ENCODE measurements at places on chromosomes 3 and 15.

- H3K36me3 ChIP-seq = no peaks in the 10 kb centered on the region
- H3K27me3 ChIP-seq = no peaks in the 10 kb centered on the region
- DNase-seq = peak; percentile 79
- no peak overlapping the region for H3K27ac ChIP-seq
- H3K4me3 ChIP-seq = no peak overlapping the region
Observed at GRCh38 chr3:150925751-150926201, 20.5 kb upstream of the MINDY4B start.

DNA sequence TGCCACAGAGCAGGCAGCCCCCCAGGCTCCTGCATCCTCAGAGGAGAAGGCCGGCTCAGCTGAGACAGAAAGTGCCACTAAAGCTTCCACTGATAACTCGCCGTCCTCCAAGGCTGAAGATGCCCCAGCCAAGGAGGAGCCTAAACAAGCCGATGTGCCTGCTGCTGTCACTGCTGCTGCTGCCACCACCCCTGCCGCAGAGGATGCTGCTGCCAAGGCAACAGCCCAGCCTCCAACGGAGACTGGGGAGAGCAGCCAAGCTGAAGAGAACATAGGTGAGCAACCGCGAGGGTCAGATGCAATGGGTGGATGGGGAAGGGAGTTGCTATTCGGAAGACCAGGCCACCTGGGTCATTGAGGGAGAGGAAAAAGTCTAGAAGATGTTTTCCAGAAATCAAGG, 53.0 kb downstream of the GAP43 start:
- no peaks in the 10 kb centered on the region for H3K4me1 ChIP-seq
- H3K27me3 ChIP-seq = no peaks in the 10 kb centered on the region
- H3K36me3 ChIP-seq = no peaks in the 10 kb centered on the region
- no peak overlapping the region for H3K4me3 ChIP-seq

DNA sequence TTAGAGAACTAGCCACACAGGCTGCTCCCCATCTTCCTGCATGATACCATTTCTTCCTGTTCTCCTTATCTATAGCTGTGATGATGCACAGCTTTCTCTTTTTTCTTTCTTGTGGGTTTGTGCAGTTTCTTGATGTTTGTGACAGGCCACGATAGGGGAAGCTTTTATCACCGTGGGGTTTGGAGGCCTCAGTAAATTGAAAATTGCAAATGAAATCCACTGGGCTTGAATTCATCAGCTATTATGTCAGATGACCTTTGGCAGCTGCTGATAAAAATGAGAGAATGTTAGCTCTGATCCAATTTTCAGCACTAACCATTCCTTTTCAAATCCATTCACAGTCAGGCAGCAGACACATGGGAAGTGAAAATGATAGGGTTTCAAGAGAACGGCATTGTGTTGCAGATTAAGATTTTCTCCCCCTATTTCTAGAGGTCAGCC, 176.9 kb upstream of the SOX2 start:
- no peak for DNase-seq
- H3K4me3 ChIP-seq = no peak overlapping the region
- H3K27ac ChIP-seq = no peak overlapping the region
- H3K27me3 ChIP-seq = no peaks in the 10 kb centered on the region

- no peak overlapping the region for H3K27ac ChIP-seq
- H3K36me3 ChIP-seq = no peaks in the 10 kb centered on the region
- no peaks in the 10 kb centered on the region for H3K4me1 ChIP-seq
Observed at GRCh38 chr3:134311265-134311664, 60.6 kb upstream of the RYK start.

DNA sequence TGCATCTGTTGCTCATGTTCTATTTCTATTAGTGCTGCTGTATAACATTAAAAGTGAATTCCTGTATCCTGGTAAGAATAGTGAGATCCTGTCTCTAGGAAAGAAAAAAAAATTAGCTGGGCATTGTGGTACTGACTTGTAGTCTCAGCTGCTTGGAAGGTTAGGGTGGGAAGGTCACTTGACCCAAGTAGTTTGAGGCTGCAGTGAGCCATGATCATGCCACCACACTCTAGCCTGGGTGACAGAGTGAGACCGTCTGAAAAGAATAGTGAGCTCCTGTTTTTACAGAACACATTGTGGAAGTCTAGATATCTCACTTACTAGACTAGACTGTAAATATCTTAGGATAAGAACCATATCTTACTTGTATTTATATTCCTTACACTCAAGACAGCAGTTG, 4.6 kb downstream of the ATP11B start:
- DNase-seq = no peak
- H3K27me3 ChIP-seq = no peaks in the 10 kb centered on the region
- H3K27ac ChIP-seq = no peak overlapping the region
- peaks cover 55% of the 10 kb centered on the region for H3K4me1 ChIP-seq
- peaks cover 10% of the 10 kb centered on the region for H3K36me3 ChIP-seq

DNA sequence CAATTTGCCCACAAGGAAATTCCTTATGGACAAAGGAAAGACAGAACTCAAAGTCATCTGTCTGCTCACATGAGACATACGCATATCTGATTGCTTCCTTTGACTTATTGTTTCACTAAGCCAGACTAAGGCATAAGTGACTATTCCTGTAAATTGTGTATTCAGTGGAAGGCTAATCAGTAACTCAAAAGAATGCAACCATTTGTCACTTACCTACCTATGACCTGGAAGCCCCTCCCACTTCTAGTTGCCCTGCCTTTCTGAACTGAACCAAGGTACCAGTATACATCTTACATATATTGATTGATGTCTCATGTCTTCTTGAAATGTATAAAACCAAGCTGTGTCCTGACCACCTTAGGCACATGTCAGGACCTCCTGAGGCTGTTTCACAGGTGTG, 53.5 kb upstream of the PROK2 start:
- no peak overlapping the region for H3K27ac ChIP-seq
- H3K27me3 ChIP-seq = no peaks in the 10 kb centered on the region
- no peaks in the 10 kb centered on the region for H3K4me1 ChIP-seq
- DNase-seq = no peak

- H3K4me1 ChIP-seq = peaks cover 4% of the 10 kb centered on the region
- no peak for DNase-seq
- no peaks in the 10 kb centered on the region for H3K27me3 ChIP-seq
- H3K4me3 ChIP-seq = no peak overlapping the region
Observed at GRCh38 chr3:38151667-38152265, 13.3 kb downstream of the MYD88 start.

DNA sequence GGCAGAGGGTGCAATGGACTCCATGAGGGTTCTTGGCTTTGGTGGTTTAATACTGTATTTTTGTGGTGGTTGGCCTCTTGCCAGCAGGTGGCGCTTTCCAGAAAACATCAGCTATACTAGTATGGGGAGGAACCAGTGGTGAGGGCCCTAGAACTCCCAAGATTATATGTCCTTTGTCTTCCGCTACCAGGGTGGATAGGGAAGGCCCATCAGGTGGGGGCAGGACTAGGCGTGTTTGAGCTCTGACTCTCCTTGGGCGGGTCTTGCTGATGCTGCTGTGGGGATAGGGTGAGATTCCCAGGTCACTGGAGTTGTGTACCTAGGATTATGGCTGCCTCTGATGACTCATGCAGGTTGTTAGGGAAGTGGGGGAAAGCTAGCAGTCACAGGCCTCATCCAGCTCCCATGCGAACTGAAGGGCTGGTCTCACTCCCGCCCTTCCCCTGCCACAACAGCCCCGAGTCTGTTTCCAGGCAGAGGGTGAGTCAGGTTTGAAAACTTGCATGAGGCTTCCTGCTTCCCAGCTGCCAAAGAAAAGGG, 357.7 kb downstream of the OTOL1 start:
- peak; percentile 80 for DNase-seq
- no peaks in the 10 kb centered on the region for H3K36me3 ChIP-seq
- no peak overlapping the region for H3K4me3 ChIP-seq

DNA sequence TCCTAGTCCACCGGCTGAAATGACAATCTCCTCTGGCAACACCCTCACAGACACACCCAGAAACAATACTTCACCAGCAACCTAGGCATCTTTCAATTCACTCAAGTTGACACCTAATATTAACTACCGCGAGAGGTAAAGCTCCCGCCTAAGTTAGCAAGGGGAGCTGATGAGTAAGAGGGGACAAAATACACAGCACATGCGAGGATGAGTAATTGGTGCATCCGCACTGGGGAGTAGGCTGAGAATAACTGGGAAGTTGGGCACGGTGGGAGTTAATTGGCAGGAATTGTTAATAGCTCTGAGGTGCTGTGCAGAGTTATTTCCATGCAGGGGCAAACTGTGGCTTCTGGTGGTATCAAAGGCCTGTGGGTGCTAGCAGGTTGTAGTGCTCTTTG, 14.5 kb upstream of the PLD1 start:
- DNase-seq = no peak
- peaks cover 2% of the 10 kb centered on the region for H3K4me1 ChIP-seq
- H3K4me3 ChIP-seq = no peak overlapping the region
- no peak overlapping the region for H3K27ac ChIP-seq

- no peak overlapping the region for H3K4me3 ChIP-seq
- H3K36me3 ChIP-seq = no peaks in the 10 kb centered on the region
- no peaks in the 10 kb centered on the region for H3K27me3 ChIP-seq
- no peak overlapping the region for H3K27ac ChIP-seq
- no peaks in the 10 kb centered on the region for H3K4me1 ChIP-seq
Observed at GRCh38 chr3:83193526-83193925, 1432.1 kb upstream of the GBE1 start.

- H3K36me3 ChIP-seq = 0 out of 2 replicates have a peak, but pooled peaks cover 2% of the 10 kb centered on the region
- peak overlapping the region; percentile 46 for H3K4me3 ChIP-seq
- DNase-seq = peak; percentile 96
- peak overlapping the region; percentile 95 for H3K27ac ChIP-seq
- peaks cover 80% of the 10 kb centered on the region for H3K4me1 ChIP-seq
Observed at GRCh38 chr3:36911990-36912804, 32.7 kb downstream of the TRANK1 start.

DNA sequence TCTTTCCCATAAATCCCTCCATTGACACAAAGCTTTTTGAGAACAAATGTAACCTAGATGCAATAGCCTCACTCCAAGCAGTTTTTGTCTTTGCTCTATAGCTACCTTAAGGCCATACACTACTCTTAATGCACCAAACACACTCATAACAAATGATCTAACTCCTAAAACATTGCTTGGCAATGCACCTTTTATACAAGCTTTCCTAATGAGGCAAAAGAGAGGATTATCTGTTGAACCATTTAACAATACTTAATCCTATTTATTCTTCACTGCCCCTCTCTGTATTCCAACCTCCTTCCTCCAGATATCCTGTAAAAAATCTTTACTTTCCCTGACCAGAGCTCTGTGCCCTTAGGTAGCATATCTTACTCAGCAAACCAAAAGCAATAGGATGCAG, 558.1 kb upstream of the MDFIC2 start:
- H3K36me3 ChIP-seq = no peaks in the 10 kb centered on the region
- 0 out of 2 replicates have a peak, but pooled peaks cover 7% of the 10 kb centered on the region for H3K27me3 ChIP-seq
- no peak overlapping the region for H3K4me3 ChIP-seq
- no peak overlapping the region for H3K27ac ChIP-seq
- no peaks in the 10 kb centered on the region for H3K4me1 ChIP-seq

DNA sequence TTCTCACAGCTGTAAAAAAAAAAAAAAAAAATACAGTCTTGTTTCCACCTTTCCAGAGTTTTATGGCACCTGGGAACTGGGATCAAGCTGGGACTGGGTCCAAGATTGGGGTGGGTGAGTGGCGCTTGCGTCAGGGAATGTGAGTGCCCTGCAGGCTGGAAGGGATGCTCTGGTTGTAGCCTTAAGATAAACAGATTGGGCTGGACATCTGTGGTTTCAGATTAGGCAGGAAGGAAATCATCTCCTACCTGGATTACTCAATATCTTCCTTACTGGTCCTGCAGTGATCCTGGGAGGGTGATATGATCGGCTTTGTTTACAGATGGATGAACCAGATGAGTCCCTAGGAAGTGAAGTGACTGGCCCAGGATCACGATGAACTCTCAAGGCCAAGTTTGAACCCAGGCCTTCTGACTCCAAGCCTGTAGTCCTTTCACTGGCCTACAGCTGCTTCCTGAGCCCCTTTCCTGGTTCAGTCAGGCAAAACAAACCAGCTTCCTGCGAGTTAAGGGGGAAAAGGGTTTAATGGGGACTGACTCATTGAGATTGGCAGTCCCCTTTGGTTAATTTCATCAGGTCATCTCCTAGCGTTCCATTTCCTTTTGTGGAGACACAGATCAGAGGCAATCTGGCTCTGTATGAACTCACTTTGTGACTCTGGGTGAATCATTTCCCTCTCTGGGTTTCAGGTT, 179.8 kb downstream of the THSD4 start:
- no peak overlapping the region for H3K4me3 ChIP-seq
- no peaks in the 10 kb centered on the region for H3K36me3 ChIP-seq
- no peaks in the 10 kb centered on the region for H3K27me3 ChIP-seq
- DNase-seq = no peak
- H3K27ac ChIP-seq = no peak overlapping the region

DNA sequence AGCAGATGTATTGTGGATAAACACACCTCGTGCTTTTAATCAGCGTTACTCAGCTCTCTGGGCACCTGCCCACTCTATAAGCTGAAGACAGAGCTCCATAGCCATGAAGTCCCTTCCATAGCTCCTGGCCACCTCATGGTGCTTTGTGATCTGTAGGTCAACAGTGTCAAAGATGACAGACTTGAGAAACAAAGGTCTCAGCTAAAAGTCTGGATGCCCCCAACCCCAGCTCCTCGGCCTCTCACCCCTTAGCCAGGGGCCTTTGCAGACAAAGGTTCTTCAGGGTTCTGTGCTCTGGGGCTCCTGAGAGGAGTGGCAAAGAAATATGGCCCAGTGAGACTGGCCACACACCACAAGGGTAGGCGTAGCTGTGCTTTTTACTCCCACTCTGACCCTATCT, 168.6 kb downstream of the KLF13 start:
- H3K4me1 ChIP-seq = no peaks in the 10 kb centered on the region
- DNase-seq = no peak
- H3K36me3 ChIP-seq = no peaks in the 10 kb centered on the region
- no peak overlapping the region for H3K4me3 ChIP-seq
- H3K27me3 ChIP-seq = no peaks in the 10 kb centered on the region

- H3K27ac ChIP-seq = no peak overlapping the region
- H3K36me3 ChIP-seq = no peaks in the 10 kb centered on the region
- H3K4me1 ChIP-seq = peaks cover 24% of the 10 kb centered on the region
- no peaks in the 10 kb centered on the region for H3K27me3 ChIP-seq
- no peak overlapping the region for H3K4me3 ChIP-seq
Observed at GRCh38 chr3:23219552-23219951, 16.4 kb downstream of the UBE2E2 start.

DNA sequence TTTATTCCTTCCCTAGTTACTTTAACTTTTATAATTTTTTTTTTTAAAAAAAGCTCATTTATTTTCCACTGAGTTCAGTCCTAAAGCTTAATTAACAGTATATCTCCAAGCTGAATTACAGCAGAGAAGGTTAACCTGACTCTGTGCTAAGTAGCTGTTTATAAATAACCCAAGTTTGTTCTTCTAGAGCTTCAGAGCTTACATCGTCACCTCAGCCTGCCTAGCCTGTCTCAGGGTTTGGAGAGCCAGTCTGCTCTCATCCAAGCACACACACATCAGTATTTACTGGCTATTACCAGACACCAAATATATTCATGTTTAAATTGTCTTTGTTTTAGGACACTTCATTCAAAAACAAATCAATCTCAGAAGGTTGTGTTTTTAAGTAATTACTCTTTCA, 154.9 kb downstream of the CDIN1 start:
- no peak for DNase-seq
- no peaks in the 10 kb centered on the region for H3K27me3 ChIP-seq
- H3K4me3 ChIP-seq = no peak overlapping the region
- no peaks in the 10 kb centered on the region for H3K4me1 ChIP-seq
- H3K27ac ChIP-seq = no peak overlapping the region
- H3K36me3 ChIP-seq = no peaks in the 10 kb centered on the region
